ENCODE measurements at places on chromosomes 7 and 10. TPM values are rescaled to one million over a fixed set of nuclear protein-coding genes. Genes with fewer than 3 reads are reported as not detected.

The ATOH7 gene
- not detected for polyA plus RNA-seq

The TEX36 gene
- not detected for polyA plus RNA-seq

GRCh38 chr7:12921751-12922345, 234.4 kb downstream of the ARL4A start:
- DNase-seq, result no peak

GRCh38 chr7:129780974-129781927, 169.7 kb downstream of the NRF1 start:
- no peak for DNase-seq

GRCh38 chr10:86727470-86727869, 28.9 kb upstream of the BMPR1A start:
- DNase-seq, result no peak

DNA sequence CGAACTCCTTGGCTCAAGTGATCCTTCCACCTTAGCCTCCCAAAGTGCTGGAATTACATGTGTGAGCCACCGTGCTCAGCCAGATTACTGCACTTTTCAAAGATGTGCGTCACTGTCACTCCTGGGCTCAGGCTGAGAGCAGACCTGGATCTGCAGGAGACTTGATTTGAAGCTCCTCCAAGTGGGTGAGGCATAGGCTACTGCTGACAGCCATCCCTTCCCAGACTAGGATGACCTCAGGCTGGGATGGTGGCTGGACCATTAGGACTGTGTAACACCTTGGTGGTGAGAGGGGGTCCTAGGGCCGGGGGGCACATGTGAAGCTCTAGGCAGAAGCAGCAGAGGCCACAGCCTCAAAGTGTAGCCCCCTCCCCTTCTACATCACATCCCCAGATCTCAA, 8.2 kb upstream of the SRRM3 start:
- no peak for DNase-seq

DNA sequence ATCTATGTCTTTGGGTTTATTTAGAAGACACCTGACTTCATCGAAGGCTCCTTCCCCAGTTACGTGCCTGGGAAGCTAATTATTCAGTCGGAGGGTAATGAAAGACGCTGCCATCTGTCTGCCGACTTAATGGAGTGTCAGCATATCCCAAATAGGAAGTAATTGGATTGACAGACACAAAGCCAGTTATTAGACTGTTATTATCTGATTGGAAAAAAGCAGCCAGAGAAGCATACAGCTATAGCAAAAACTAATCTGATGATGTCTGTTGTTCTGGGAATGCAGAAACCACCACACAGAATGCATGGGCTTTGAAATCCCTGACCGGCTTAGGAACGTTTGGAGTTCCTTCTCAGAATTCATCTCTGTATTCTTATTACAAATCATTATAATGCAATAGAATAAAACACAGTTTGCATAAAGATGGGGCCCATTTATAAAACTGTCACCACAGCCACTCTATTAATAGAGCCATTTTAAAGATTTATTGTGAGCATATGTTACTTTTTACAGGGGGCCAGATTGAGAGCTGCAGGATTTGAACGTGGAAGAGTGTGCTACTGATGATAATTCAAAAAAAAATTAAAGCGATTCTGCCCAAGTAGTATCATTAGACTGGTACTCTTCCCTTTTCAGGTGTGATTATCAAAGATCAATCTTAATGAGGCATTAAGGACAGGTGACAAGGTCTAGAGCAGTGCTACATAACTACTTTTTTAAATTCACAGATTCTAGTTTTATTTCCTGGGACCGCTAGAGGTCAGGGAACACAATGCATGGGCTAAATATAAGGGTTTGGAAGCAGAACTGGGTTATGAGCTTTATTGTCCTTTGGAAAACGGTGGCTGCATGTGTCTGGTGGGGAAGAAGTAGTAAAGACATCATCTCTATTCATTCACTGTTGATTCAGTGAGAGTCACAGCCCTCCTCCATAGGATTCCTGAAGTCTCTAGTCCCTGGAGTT, 330.1 kb upstream of the LRGUK start:
- no peak for DNase-seq

DNA sequence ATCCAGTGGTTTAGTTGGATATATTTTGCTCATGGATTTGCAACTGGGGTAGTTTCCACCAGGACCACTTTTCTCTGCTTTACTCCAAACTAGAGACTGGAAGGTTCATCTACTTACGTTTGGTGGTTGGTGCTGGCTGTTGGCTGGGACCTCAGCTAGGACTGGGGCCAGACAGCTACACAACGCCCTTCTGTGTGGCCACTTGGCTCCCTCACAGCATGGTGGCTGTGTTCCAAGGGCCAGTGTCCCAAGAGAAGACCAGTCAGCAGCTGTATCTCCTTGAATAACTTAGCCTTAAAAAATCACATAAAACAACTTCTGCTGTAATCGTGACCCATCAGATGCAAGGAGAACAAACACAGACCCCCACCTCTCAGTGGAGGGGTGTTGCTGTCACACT, 4.2 kb upstream of the KCNH2 start:
- no peak for DNase-seq
